Upper lobe of left lung (tissue), 6 donors: ENCODE measurements at places on chromosomes 2 and 18.

DNA sequence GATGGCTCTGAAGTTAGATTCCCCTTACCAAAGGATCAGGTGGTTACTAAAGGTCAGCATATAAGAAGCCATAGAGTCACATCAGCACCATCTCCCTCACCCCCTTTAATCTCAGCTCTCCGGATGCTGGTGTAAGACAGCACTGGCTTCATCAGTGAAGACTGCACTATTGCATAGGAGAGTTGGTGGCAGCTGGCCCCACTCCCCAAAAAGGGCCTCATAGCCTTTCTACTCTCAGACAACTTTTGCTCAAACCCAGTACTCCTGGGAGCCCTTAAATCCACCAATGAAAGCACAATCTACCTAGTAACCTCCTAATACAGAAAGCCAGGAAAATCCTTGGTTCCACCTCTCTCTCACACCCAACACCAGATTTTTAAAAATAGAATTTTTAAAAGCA, 6.9 kb upstream of the DIPK1C start:
- DNase-seq: no peak

GRCh38 chr18:22879293-22879692, 53.8 kb upstream of the RBBP8 start:
- no peak for DNase-seq

DNA sequence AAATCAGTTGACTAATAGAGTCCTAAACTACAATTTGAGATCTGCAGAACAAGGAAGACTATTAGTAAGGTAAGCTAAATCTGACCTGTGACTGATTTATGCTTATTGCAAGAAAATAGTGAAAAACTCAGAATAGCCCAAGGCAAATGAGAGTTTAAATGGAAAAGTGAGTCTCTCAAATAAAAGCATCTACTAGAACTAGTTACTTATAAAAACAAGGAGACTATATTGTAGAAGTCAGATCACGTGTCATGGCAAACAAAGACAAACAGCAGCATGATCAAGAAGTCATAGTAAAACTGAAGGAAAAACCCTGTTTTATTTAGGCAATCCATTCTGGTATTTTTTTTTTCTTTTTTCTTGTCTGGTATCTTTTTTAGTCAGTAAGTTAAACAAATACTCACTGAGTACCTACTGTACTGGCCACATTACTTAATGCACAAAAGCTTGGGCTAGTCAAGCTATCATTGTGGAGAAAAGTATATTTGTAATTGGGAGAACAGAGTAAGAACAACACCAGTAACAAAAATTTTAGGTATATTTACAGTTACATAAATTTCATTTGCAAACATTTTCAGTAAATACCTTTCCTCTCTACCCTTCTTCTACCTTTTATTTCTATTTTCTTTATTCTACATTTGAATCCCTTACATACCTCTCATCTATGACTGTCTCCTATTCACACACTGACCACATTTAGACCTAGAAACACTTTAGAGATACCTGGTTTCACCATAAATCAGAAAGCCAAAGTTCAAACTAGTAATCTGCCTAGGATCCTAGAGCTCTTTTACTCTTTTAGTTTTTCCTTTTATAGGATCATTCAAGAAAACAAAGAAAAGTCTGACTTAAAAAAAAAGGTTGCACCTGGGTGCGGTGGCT, 23.7 kb downstream of the CCDC88A start:
- no peak for DNase-seq

GRCh38 chr2:68753318-68753717, 18.7 kb downstream of the ARHGAP25 start:
- no peak for DNase-seq

- no peak for DNase-seq
These were observed 38.0 kb downstream of the SCTR start for GRCh38 chr2:119486196-119486827.

- no peak for DNase-seq
These were observed 54.2 kb downstream of the COMMD1 start for GRCh38 chr2:61959381-61960293.

- no peak for DNase-seq
These were observed 72.2 kb downstream of the HNMT start for GRCh38 chr2:138036522-138036921.

DNA sequence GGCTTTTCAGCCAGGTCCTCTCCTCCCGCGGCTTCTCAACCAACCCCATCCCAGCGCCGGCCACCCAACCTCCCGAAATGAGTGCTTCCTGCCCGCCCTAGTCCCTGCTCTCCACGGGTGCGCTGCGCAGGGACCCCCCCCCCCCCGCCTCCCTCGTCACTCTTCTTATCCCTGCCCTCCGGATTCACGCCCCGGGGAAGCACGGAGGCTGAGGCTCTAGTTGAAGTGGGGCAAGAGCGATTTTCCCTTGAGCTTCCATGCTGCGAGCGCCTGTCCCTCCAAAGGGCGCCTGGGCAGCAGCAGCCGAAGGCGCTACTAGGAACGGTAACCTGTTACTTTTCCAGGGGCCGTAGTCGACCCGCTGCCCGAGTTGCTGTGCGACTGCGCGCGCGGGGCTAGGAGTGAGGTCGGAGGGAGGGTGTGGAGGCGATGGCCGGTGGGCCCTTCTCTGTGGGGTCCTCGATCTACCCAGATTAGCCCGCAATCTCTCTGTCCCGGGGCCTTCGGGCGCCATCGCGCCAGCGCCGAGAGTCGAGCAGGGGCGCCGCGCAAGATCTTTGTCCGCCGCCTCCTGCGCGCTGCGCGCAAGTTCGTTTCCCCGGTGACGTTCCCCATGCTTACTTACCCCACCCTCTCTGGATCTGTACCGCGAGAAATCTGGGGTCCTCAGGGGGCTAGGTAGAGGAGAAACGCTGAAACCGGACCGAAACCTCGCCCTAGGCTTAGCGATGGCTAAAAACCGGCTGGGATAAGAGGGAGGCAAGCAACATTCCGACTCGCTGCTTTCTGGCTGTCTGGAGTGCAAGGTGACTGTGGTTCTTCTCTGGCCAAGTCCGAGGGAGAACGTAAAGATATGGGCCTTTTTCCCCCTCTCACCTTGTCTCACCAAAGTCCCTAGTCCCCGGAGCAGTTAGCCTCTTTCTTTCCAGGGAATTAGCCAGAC, 677 bp downstream of the GAD1 start:
- DNase-seq: no peak

GRCh38 chr2:240895656-240896388, at the start of gene MAB21L4:
MAB21L4 (minus strand) TSS chr2:240896156; CDS start chr2:240895997, 159 bp downstream.
- peak; percentile 81 for DNase-seq

GRCh38 chr2:127411653-127412369, 6.4 kb upstream of the PROC start:
- DNase-seq: peak; percentile 80

- DNase-seq: no peak
These were observed 74.8 kb upstream of the GLI2 start for GRCh38 chr2:120660771-120661459.

- peak; percentile 90 for DNase-seq
These were observed 519 bp downstream of the TTL start for GRCh38 chr2:112482309-112483041.

- no peak for DNase-seq
These were observed 79.9 kb downstream of the PARD3B start for GRCh38 chr2:204625135-204625534.

- no peak for DNase-seq
These were observed 154.6 kb downstream of the LRRTM1 start for GRCh38 chr2:80149991-80150390.

DNA sequence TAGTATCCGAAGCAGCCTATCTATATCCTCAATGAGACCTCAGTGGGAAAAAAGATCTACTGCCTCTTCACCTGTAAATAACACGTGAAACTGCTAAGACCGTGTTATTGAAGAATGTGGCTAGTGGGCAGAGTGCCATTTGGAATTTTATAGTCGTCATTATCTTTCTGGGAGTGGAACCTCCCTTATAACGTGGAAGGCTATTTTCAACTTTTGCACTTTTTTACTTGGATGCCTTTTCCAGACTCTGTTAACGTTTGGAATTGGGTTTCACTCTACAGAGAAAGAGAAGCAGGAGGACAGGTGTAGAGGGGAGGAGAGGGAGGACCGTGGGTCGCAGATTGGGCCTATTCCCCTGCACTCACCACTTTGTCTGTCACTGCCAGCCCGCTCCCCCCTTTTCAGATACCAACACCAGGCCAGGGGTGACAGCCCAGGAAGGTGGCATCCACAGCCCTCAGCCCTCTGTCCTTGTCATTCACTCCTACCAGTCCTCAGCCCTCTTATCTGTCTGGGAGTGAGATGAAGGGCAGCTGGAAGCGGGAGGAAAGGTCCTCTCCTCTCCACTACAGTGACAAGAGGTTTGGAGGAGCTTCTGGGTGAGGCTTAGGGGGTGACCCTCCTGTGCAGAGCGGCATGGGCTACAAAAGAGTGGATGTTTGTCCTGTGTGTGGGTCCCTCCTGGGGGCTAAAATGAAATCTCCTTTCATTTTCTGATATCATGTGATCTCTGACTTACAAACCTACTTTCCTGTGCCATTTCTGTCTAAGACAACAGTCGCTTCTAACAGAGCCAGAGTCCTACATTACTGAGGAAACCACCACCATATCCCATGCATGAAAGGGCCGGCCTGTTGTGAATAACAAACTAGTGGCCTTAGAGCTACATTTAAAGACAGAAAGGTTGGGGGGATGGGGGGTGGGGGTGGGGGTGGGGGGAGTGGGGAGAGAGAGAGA, 23.9 kb upstream of the CEP68 start:
- DNase-seq: no peak

GRCh38 chr2:219720956-219721355, 93.5 kb downstream of the SLC4A3 start:
- DNase-seq: no peak

DNA sequence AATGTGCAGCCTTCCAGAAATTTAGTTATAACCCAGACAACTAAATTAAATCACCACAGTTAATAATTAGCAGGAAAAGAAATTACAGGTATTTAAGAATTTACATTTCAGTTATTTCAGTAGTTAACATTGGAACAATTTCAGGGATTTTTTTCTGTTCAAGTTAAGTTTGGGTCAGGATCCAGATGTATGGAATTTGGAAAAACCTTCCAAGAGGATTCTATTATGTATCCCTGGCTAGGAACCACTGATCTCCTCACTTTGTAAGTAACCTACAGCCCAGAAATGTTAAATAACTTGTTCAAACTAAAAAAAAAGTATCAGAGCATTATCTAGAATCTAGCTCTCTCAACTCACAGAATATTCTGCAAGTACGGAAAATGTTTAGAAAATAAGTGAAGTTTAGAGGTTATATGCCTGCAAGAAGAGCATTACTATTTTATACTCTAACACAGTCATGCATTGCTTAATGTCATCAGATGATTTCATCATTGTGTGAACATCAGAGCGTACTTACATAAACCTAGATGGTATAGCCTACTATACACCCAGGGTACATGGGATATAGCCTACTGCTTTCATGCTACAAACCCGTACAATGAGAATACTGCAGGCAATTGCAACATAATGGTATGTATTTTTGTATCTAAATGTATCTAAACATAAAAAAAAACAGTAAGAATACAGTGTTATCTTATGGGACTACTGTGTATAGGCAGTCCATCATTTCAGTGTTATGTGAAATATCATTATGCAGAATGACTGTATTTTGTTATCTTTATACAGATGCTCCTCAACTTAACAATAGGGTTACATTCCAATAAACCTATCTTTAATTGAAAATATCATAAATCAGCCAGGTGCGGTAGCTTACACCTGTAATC, 6.1 kb downstream of the NCKAP1 start:
- no peak for DNase-seq

DNA sequence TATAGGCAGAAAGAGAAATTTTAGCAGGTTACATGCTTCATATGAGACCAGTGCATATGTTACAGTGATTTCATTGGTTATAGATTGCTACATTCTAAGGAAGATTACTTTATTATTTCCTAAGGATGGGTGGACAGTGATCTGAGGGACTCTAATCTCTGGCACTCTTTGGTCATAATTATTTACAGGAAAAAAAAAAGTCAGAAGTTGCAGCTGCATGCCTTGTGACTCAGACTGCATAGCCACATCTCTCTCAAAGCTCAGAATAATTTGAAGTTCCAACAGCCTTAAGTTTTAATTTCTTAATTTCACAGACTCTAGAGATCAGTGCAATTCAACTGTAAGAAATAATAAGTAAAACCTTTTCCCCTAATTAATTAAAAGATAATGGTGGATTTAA, 27.1 kb upstream of the BARD1 start:
- DNase-seq: no peak

DNA sequence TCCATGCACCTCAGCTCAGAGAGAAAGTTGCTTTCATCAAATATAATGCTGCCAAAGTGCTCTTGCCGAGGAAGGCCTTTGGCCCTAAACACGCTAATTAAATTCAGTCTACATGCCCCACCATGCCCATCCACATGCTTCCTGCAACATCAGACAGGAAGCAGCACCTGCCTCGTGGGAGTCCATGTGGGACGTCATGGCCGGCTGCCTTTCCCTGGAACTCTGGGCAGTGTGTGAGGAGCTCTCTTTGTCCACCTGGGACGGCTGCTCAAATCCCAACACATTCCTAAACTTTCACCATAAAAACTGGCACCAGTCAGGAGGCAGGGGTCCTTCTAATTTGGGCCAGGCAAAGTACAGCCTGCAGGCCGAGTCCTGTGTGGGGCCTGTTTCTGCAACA, 23.1 kb downstream of the FAM178B start:
- DNase-seq: no peak

DNA sequence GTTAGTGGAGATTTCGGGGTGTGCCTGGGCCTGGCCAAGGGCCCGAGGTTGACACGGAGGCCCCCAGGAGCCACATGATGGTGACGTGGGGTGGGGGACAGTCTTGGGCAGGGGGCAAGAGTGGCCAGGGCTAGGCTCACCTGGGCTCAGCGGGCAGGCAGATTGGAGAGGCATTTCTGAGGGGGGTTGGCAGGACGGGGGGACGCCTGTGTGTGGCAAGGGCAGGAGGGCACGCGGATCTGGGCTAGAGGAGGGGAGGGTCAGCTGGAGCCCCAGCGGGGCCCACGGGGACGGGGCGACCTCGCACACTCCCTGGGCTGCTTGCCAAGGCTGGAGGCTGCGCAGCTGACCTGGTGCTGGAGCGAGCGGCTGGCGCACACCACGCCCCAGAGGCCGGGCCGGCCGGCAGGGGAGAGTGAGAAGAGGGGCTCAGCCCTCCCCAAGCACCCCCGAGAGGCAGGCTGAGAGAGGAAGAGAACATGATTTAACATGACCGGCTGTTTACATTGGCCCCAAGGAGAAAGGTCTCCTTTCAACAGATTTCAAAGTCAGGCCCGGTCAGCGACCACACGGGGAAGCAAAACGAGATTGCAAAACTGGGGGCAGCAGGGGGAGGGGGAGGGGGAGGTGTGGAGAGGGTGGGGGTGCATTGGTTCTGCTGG, 38.0 kb upstream of the SNED1 start:
- peak; percentile 64 for DNase-seq

- DNase-seq: no peak
These were observed 602.7 kb upstream of the ZNF804A start for GRCh38 chr2:183995632-183996031.

DNA sequence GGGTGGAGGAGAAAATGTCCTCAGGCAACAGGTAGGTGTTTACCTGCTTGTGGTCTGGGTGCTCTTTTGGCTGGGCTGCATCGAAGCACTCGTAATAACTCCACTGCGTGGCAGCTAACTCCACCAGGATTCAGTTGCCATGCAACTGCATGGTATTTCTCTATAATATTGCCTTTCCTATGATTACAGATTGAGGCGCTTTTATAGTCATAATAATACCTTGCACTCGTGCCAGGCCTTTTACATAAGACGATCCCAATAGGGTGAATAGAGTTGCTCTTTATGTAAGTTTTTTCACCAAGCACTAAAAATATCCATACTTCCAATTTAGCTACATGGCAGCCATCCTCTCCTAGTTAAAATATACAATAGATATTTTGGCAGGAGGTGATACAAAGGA, 19.7 kb upstream of the NYAP2 start:
- DNase-seq: no peak
